ENCODE measurements at places on chromosomes 4 and X. TPM values are rescaled to one million over a fixed set of nuclear protein-coding genes. Genes with fewer than 3 reads are reported as not detected.

The XKRX gene
- total RNA-seq: 0.48 TPM

The CT45A1 gene
- not detected for total RNA-seq

GRCh38 chr4:11625211-11625610 lies 196.5 kb upstream of the HS3ST1 start:
- no peak for DNase-seq

The SPIN4 gene
- 4.4 TPM for total RNA-seq

The LANCL3 gene
- 0.15 TPM for total RNA-seq

DNA sequence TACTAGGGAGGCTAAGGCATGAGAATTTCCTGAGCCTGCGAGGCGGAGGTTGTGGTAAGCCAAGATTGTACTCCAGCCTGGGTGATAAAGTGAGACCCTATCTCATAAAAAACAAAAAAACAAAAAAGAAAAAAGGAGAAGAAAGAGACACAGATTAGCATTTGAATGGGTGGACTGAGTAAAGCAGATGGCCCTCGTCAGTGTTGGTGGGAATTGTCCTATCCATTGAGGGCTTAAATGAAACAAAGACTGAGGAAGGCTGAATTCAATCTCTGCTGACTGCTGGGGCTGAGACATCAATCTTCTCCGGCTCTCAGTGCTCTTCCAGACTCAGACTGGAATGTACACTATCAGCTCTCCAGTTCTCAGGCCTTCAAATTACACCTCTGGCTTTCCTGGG lies 136.8 kb downstream of the SLC7A11 start:
- no peak for DNase-seq

The RAB40A gene
- total RNA-seq: not detected

The SPANXN4 gene
- not detected for total RNA-seq

The HEPH gene
- not detected for total RNA-seq

DNA sequence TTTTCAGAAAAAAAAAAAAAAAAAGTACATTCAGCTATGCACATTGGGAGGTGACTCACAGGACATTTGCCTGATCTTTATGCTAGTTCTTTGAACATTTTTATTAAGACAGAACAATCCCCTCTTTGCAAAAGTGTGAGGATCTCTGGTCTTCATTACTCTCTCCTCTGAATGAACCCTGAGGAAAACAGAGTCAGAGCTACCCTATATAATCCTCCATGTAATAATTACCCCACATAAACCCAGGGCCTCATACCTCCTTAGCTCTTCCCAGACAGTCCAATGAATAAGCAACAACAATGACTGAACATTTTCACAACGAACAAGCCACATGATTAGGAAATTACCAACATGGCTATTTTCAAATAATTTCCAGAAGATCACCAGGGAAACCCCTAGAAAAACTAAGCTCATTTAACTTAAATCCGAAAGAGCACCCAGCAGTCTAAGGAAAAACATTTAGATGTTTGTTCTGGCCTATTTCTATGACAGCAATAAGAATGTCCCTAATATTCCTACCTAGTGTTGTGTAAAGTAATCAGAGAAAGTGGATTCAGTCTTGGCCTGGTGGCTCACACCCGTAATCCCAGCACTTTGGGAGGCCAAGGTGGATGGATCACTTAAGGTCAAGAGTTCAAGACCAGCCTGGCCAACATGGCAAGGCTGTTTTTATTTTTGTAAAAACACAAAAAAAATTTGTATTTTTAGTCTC lies 37.8 kb downstream of the TBC1D9 start:
- DNase-seq: no peak

- DNase-seq: no peak
These were observed 1260.2 kb downstream of the ADGRL3 start for GRCh38 chr4:62460329-62460728.

The ASB12 gene
- not detected for total RNA-seq

The ADAM29 gene
- not detected for total RNA-seq

The KDM6A gene
- 20.9 TPM for total RNA-seq

DNA sequence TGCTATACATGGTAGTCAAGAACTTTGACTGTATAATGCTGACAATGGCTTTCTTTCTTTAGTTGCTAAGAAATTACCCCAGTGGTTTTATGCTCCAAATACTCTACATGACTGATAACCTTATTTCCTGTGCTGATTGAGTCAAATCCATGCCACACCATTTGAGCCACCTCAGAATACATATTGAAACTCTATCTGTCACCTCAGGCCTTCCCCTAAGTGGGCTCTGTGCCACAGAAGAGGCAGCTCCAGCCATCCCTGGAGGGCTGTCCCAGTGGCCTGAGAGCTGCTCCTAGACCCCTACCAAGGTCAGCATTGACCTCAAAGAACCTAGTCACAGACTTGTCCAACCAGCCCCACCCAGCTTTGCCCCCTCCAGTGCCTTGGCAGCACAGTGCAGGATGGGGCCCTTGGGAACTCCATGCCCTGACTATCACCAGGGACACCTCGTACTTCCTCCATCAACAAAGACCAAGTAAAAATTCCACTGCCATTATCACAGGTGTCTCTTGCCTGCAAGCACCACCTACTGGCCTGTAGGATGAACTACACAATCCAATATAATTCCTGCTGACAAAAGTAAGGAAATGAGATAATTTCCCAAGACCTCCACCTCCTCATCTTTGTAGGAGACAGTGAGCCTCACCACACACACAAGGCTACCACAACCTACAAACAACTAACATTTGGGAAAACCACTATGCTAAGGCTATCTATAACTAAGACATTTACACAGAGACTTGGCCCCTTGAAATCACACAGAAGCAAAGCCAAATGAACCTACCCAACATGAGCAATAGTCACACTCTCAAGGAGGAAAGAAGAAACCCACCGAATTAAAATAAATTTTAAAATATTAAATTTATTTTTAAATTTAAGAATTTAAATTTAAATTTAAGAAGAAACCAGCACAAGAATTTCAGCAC lies 239.9 kb downstream of the NKX6-1 start:
- DNase-seq: no peak

GRCh38 chr4:39893693-39894072 lies 84.0 kb downstream of the PDS5A start:
- no peak for DNase-seq
